Colonic mucosa (tissue), 4 donors: ENCODE measurements at places on chromosomes 12 and 14. TPM values are rescaled to one million over a fixed set of nuclear protein-coding genes. Genes with fewer than 3 reads are reported as not detected.

- DNase-seq: no peak
These were observed 33.4 kb upstream of the GXYLT1 start for GRCh38 chr12:42178101-42178500.

DNA sequence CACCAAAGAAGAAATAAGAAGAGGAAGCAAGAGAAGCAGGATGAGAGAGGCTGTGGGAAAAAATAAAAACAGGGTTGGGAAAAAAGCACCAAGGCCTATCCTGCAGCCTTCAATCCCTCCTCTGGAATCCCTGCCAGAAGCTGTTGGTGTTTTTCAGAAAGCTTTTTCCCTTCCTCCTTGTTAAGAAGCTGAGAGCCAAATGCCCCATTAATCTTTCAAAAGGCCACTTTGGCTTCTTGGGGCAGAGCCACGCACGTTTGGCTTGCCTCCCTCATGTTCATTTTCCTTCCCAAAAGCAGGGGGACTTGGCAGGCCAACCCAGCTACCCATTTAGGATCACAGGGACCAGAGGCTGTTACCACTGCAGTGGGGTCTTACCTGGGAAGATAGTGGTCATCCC lies 365.3 kb downstream of the NUAK1 start:
- no peak for DNase-seq

DNA sequence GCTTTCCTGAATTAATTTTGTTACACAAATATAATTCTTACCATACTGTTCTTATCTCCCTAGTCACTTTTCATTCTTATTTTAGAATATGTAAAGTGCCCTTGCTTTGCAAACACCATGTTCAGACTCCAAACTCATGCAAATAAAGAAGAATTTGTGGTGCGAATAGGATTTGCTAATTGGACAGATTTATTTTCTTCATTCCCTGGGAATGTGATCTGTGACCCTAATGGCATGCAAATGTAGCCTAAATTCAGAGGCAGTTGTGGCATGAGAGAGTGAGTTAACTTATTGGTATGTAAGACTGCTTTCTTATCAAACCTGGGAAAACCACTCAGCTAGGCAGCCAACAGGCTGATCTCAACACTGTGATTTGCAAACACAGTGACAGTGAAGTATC lies 10.0 kb downstream of the CAPZA3 start:
- DNase-seq: no peak

GRCh38 chr12:81718616-81719015 lies 40.5 kb downstream of the PPFIA2 start:
- no peak for DNase-seq

The NXPH4 gene
- total RNA-seq: not detected

DNA sequence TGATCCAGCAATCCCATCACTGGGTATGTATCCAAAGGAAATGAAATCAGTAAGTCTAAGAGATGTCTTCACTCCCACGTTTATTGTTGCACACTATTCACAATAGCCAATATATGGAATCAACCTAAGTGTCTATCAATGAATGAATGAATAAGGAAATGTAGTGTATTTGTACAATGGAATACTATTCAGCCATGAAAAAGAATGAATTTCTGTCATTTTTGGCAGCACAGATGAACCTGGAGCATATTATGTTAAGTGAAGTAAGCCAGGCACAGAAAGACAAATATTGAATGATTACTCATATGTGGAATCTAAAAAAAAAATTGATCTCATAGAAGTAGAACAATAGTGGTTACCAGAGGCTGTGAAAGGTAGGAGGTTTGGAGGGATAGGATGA lies 30.6 kb upstream of the RFX4 start:
- no peak for DNase-seq

The ASIC1 gene
- 1.0 TPM for total RNA-seq

DNA sequence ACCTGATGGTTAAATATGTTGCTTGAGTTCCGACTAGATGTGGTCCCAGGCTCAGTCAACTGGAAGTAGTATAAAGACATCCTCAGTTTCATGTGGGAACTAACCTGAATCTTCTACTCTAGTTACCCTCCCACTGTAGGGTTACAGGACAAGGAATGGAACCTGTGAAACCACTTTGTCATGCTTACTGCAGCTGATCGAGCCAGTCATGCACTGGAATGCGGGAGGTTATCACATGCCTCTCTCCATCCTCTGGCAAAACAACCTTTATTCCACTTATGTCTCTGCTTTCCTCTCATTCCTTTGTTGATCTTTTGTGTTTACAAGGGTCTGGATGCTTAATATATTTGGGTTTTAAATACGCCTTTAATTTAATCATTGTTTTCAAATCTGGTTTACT lies 111.9 kb upstream of the DDHD1 start:
- DNase-seq: no peak

DNA sequence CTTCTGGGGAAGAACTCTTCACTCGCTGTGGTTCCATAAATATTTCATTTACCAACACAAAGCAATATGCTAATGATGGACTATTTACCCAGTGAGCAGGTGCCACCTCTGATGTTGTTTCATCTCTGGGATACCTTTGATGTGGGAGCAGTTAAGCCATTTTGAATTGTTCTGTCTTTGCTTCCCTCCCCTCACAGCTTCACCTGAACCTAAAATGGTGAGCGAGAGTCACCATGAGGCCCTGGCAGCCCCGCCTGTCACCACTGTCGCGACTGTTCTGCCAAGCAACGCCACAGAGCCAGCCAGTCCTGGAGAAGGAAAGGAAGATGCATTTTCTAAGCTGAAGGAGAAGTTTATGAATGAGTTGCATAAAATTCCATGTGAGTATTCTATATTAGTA lies 352.7 kb downstream of the SYT1 start:
- DNase-seq: no peak

GRCh38 chr14:39492267-39492666 lies 60.0 kb upstream of the FBXO33 start:
- no peak for DNase-seq

- DNase-seq: no peak
These were observed 45.8 kb downstream of the CRADD start for GRCh38 chr12:93722835-93723567.

DNA sequence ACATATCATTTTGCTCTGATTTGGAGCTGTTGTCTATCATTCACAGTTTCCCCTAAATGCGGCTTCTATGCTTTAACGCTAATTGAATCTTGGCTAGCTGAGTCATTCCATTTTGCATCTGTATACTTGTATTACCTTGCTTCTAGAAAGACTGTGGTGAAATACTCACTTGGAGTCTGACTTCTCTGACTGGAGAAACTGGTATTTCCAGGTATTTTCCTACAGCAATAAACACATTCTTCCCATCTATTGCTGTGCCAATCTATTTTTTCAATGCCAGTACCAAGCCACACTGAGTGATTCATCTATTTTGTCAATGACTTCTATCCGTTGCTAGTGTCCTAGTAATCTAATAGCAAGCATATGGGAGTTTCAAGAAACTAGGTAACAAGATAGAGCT lies 76.0 kb upstream of the ST8SIA1 start:
- DNase-seq: no peak

- no peak for DNase-seq
These were observed 57.9 kb downstream of the SLC38A1 start for GRCh38 chr12:46210873-46211439.

The KLHDC1 gene
- 2.5 TPM for total RNA-seq

GRCh38 chr12:26239122-26239851 lies 43.9 kb downstream of the SSPN start:
- DNase-seq: no peak

- no peak for DNase-seq
These were observed 20.9 kb downstream of the ISCA2 start for GRCh38 chr14:74514471-74514941.

The HHIPL1 gene
- 0.44 TPM for total RNA-seq

The SERPINA10 gene
- 0.48 TPM for total RNA-seq

The HCAR3 gene
- total RNA-seq: 0.56 TPM
